ENCODE measurements at places on chromosomes 6 and 20. TPM values are rescaled to one million over a fixed set of nuclear protein-coding genes. Genes with fewer than 3 reads are reported as not detected.

PSORS1C2 gene
- not detected for total RNA-seq

MOG gene
- not detected for total RNA-seq

MLN gene
- total RNA-seq, result not detected

HLA-DQA2 gene
- total RNA-seq, result not detected

ZNF335 gene
- total RNA-seq, result 31.1 TPM

VSX1 gene
- total RNA-seq, result 0.21 TPM

DCDC2 gene
- 0.15 TPM for total RNA-seq

Data from Panc1 (cell line).